Bronchial smooth muscle cell (primary cell): ENCODE measurements at places on chromosomes 6 and 20. TPM values are rescaled to one million over a fixed set of nuclear protein-coding genes. Genes with fewer than 3 reads are reported as not detected.

MAP7 gene
- total RNA-seq: 0.95 and 2.7 TPM in 2 replicates

DSP gene
- 0.16 and 0.86 TPM in 2 replicates for total RNA-seq

SEC63 gene
- total RNA-seq: 17.9 and 24.3 TPM in 2 replicates

EDN1 gene
- under 0.01 and 0.16 TPM in 2 replicates for total RNA-seq

SLC17A1 gene
- not detected in 2 replicates for total RNA-seq

C6orf141 gene
- total RNA-seq: 0.17 and 0.79 TPM in 2 replicates

AFG1L gene
- 2.8 and 3.0 TPM in 2 replicates for total RNA-seq

RSPO3 gene
- 0.77 and 2.7 TPM in 2 replicates for total RNA-seq
